ENCODE measurements at places on chromosomes 3 and 15.

DNA sequence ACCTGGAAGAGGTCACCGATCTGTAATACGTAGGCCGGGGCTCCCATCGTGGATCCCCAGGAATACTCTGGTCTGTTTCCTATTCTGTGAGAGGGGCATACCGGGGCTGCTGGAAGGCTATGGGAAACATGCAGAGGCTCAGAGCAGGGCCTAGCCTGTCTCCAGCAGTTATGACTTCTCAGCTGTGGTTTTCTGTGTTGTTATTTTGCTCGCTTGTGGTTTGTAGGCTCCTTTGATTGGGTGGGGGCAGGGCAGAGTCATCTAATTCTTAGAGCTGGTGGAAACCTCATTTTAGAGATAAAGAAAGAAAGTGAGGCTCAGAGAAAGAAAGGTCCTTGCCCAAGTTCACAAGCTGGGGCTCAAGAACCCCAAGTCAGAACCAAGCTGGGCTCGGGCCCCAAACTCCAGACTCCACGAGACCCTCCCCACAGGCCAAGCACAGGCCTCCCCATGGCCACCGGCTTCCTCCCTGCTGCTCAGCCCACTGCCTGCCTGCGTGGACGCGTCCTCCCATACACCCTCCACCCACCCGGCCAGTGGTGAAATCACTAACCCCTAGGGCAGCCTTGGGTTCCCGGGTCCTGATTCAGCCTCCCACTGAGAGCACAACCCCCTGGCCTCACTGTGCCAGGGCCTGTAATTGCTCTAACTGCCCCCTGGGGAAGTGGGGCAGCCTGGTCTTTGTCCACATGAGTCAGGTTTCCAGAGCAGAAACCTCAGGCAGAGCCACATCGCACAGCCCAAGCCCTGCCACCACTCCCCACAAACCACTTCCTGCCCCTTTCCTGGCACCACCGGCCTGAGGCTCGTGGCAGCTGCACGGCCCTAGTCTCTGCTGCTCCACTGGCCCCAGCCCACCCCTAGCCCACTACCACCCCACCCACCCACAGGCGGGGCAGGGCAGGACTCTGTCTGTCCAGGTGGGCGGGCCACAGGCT lies 270.8 kb downstream of the UACA start:
- DNase-seq, result no peak

- DNase-seq, result peak; percentile 56
These were observed 87.9 kb upstream of the LINGO1 start for GRCh38 chr15:77720655-77721054.

DNA sequence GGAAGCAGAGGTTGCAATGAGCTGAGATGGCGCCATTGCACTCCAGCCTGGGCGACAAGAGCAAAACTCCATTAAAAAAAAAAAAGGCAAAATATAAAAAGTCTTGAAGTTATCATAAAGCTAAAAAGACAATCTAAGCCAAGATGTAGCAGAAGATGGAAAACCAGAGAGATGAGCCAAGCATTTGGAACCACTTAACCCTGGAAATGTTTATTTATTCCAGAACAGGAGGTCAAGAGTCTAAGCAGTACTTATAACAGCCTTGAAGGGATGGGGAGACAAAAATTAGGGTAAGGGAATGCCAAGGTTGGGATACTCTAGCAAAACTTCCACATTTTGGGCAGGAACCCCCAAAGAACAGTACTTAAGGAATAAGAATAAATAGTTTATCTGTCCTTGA lies 30.1 kb downstream of the FAIM start:
- DNase-seq, result no peak

DNA sequence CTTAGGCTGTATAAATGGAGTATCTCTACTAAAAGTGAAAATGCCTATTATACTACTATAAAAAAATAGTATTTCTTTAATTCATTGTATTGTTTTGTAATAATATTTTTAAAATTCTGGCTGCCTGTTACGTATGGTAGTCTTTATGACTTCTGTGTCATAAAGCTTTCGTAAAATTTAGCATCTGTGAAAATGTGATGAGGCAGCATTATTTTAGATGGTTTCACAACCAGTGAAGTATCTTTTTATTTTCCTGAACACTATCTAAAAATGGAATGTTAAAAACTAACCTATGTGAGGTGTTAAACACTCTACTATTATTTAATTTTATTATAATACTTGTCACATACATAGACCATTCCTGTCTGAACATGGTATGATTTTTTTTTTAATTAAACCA lies 46.2 kb downstream of the LRCH3 start:
- DNase-seq, result no peak

GRCh38 chr3:185313693-185314246 lies 49.2 kb upstream of the MAP3K13 start:
- DNase-seq, result no peak

DNA sequence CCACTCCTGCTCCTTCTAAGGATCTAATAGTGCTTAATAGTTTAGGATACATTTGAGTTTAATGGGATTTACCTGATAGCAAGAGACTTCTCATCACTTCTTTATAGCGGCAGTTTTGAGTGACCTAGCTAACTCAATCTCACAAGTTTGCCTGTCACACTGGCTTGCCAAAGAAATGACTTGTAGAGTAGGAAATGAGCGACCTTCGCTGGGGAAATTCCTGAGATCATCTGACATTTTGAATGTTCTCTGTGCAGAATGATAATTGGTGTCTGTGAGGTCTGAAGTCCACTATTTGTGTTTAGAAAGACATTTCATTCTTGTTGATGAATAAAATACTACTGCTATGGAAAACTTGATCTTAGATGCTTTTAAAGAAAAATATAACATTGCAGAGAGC lies 30.3 kb downstream of the SUCLG2 start:
- no peak for DNase-seq

- DNase-seq, result peak; percentile 49
These were observed 57.2 kb downstream of the GLDN start for GRCh38 chr15:51398626-51399025.

GRCh38 chr15:72451224-72451623 lies 22.9 kb upstream of the ARIH1 start:
- no peak for DNase-seq

GRCh38 chr3:50495609-50496423 lies 7.6 kb downstream of the CACNA2D2 start:
- no peak for DNase-seq

GRCh38 chr3:73249047-73249446 lies 187.6 kb downstream of the EBLN2 start:
- no peak for DNase-seq
